ENCODE measurements at places on chromosomes 13 and 19. TPM values are rescaled to one million over a fixed set of nuclear protein-coding genes. Genes with fewer than 3 reads are reported as not detected.

Gene POU2F2
- 0.83 TPM for total RNA-seq

DNA sequence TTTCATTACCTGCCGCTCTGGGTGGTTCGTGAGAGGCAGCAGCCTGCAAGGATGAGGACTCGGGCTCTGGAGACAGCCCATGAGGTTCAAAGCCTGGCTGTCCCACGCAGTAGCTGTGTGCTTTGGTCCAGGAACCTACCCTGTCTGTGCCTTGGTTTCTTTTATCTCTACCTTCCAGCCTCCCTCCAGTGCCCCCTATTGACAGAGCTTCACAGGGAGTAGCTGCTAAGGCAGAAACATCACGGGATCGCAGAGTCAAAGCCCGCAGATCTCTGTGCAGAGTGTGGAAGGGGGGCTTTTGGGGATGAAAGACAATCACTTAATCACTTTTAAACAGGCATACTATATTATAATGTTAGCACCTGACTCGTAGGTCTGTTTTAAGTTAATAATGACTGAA lies 16.2 kb downstream of the ZNF71 start:
- no peak for DNase-seq

DNA sequence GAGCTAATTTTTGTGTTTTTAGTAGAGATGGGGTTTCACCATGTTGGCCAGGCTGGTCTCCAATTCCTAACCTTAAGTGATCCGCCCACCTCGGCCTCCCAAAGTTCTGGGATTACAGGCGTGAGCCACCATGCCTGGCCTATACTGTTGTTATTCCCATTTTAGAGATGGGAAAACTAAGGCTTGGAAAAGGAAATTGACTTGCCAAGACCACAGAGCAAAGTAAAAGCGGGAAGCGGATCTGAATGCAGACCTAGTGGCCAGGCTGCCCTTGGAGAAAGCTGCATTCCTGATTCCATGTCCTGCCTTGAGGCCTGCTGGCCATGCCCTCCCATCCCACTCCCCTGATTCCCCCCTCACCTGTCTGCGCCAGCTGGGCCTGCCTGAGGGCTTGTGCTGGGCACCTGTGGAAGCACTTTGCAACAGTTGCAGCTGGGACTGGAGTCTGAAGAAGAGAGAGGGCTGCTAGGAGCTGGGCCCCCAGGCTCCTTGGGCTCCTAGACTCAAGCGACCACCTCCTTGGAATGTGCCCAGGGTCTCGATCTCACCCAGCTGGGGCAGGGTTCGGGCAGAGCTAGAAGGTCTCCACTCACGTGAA lies 5.7 kb downstream of the PALM3 start:
- DNase-seq, result no peak

Gene CEACAM7
- not detected for total RNA-seq
